ENCODE measurements at places on chromosomes 2 and 18.

- H3K36me3 ChIP-seq, result peaks cover 4% of the 10 kb centered on the region
- H3K27me3 ChIP-seq, result no peaks in the 10 kb centered on the region
- DNase-seq, result no peak
- no peaks in the 10 kb centered on the region for H3K4me1 ChIP-seq
- no peak overlapping the region for H3K4me3 ChIP-seq
- no peak overlapping the region for H3K27ac ChIP-seq
Observed at GRCh38 chr18:69839497-69839896, 108.2 kb downstream of the CD226 start.

GRCh38 chr2:42001711-42002201, 46.1 kb upstream of the PKDCC start:
- no peak overlapping the region for H3K4me3 ChIP-seq
- no peaks in the 10 kb centered on the region for H3K4me1 ChIP-seq
- H3K36me3 ChIP-seq, result no peaks in the 10 kb centered on the region
- H3K27me3 ChIP-seq, result peaks cover 12% of the 10 kb centered on the region
- DNase-seq, result no peak
- no peak overlapping the region for H3K27ac ChIP-seq

DNA sequence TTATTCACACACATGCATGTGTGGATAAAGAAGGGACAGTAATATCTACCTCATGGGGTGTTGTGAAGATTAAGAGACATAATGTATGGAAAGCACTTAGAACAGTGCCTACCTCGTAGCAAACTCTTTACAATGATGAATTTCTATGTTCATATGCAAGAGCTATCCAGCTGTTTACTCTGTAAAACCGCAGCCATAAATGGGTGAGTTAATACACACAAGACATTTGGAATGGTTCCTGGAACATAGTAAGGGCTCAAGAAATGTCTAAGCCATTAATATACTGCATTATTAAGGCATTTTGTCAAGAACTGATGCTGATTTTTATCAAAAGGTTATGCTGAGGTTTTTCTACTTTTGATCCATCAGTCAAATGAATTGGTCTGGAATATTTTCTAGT, 1076.2 kb downstream of the TSN start:
- no peak overlapping the region for H3K27ac ChIP-seq
- H3K27me3 ChIP-seq, result no peaks in the 10 kb centered on the region
- no peak for DNase-seq
- no peak overlapping the region for H3K4me3 ChIP-seq

- no peak overlapping the region for H3K27ac ChIP-seq
- H3K27me3 ChIP-seq, result no peaks in the 10 kb centered on the region
- DNase-seq, result no peak
Observed at GRCh38 chr2:122749405-122749804, 994.0 kb downstream of the TSN start.

GRCh38 chr2:102437122-102437521, 14.2 kb downstream of the IL18RAP start:
- no peak overlapping the region for H3K4me3 ChIP-seq
- peaks cover 19% of the 10 kb centered on the region for H3K36me3 ChIP-seq
- no peak for DNase-seq
- no peak overlapping the region for H3K27ac ChIP-seq
- H3K27me3 ChIP-seq, result no peaks in the 10 kb centered on the region

DNA sequence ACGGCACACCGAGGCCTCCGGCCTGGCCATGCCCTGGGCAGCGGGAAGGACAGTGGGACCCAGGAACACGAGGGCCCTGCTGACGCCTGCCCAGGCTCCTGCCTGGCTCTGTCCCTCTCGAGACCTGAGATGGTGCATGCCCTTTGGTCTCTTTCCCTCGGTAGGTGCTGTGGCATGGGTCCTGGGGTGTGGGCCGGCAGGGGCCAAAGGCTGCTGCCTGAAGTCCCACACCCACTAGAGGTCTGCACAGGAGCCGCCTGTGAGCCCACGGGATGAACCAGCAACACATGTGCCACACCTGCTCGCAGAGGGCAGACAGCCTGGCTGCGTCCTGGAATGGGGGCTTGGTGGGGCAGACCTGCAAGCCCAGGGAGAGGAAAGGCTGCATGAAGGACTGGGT, 73.3 kb downstream of the NDUFA10 start:
- H3K4me1 ChIP-seq, result no peaks in the 10 kb centered on the region
- no peak for DNase-seq
- H3K27ac ChIP-seq, result no peak overlapping the region

DNA sequence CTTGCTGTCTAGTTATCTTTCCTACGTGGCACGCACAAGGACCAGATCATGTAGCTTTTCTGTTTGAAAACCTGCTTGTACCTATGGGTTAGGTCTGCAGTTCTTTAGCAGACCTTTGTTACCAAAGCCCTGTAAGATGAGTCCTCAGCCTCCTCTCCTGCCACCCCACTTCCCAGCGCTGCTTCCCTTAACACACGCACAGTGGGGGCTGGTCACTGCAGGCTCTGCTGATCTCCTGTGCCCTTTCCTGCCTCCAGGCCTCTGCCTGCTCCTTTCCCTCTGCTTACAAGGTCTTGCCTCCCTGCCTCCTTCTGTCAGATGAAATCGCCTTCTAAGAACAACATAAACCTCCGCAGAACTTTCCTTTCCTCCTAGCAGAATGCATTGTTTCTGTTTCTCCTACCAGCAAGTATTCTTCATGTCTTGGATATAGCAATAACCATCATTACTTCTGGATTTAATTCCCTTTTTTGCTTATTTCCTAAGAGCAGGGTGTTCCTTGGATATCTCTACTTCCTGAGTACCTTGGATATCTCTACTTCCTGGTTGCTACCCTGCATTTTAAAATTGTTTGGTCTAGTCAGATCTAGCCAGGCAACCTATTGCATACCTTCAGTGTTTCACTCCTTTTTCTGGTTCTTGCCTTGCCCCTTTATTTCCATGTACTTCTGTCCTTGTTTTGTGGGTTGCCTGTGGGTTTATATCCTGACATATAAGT, 159.6 kb upstream of the ALPP start:
- no peak overlapping the region for H3K4me3 ChIP-seq
- no peaks in the 10 kb centered on the region for H3K27me3 ChIP-seq
- H3K36me3 ChIP-seq, result peaks cover 2% of the 10 kb centered on the region

DNA sequence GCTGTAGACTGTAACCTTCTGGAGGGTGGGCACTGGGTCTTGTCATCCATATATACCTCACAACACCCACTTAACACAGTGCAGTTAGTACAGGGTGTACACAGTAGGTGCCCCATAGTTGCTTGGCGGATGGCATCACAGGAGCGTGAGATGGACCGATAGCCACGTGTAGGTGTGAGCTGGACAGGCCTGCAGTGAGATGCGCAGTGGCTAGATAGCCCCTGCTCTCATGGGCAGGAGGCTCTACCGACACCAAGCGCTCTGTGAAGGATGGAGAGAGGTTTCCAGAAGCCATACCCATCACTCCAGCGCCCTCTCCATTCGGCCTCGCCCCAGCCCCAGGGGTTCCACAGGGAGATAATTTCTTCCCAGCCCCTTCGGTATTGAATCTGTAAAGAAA, 49.5 kb downstream of the CAPN13 start:
- no peaks in the 10 kb centered on the region for H3K4me1 ChIP-seq
- H3K27ac ChIP-seq, result no peak overlapping the region
- no peak overlapping the region for H3K4me3 ChIP-seq

GRCh38 chr2:217079165-217079564, 219.3 kb upstream of the TNP1 start:
- no peak for DNase-seq
- H3K4me3 ChIP-seq, result no peak overlapping the region
- no peaks in the 10 kb centered on the region for H3K36me3 ChIP-seq
- no peak overlapping the region for H3K27ac ChIP-seq
- peaks cover 2% of the 10 kb centered on the region for H3K27me3 ChIP-seq

DNA sequence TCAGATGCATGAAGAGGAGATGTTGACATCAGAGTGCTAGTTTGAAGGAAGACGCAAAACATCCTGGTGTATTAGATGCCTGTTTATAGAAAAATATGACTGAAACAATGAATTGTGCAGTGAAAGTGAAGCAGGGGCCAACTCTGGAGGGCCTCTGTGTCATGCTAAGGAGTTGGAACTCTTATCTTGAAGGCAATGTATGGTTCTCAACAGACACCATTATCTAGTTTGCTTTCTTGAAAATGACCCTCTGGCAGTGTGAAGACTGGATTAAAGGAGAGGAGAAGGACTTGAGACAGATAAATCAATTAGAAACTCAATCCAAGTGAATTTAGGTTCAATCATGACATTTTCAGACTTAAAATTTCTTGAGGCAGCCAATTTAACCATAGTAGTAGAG, 63.1 kb downstream of the ITGA4 start:
- no peaks in the 10 kb centered on the region for H3K27me3 ChIP-seq
- H3K36me3 ChIP-seq, result peaks cover 62% of the 10 kb centered on the region
- H3K4me1 ChIP-seq, result peaks cover 27% of the 10 kb centered on the region
- H3K4me3 ChIP-seq, result no peak overlapping the region
- DNase-seq, result no peak

DNA sequence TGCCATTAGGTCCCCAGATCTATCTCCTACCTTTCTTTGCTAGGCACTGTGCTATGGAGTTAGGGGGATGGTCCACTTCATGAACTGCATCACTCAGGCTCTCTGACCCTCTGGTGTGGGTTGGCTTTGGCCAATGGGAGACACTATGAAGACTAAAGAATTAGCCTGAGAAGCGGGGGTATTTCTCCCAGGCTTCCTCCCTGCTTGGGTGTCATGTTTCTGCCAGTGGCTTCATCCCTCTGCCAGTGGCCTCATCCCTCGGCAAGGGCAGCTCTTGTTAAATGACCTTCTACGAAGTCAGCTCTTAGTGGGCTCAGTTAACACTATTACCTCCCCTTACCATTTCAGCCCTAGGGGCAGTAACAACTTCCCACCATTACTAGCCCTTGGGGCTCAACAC, 41.9 kb upstream of the EPB41L3 start:
- H3K27me3 ChIP-seq, result peaks cover 4% of the 10 kb centered on the region
- no peak overlapping the region for H3K27ac ChIP-seq
- H3K4me3 ChIP-seq, result no peak overlapping the region
- DNase-seq, result no peak
- H3K36me3 ChIP-seq, result no peaks in the 10 kb centered on the region
- H3K4me1 ChIP-seq, result no peaks in the 10 kb centered on the region

DNA sequence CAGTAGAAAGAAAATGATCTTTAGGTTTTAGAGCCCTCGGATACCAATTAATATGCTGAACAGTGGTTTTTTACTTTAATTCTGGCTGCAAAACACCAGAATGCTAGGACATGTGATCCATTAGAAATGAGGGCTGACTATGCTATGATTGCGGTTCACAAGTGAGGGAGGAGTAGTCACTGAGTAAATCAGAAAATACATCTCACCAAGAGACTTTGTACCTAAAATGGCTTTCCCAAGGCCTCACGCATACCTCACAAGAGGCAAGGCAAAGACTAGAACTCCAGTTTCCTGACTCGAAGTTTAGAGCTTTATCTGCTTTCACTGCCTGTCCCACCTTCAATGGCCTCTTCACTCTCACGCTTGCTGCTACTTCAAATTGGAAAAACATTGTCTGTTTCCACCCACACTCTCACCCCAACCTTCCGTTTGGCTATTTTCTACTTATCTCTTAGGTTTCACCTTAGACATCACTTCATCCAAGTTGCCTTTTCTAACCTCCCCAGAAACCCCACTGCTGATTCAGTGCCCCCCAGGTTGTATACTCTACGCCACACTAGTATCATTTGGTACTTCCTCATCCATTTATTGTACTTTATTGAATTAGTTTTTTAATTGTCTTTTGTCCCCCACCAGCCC, 5.1 kb upstream of the MBD2 start:
- H3K4me3 ChIP-seq, result no peak overlapping the region
- DNase-seq, result no peak
- H3K27me3 ChIP-seq, result no peaks in the 10 kb centered on the region
- no peaks in the 10 kb centered on the region for H3K36me3 ChIP-seq
- no peak overlapping the region for H3K27ac ChIP-seq

- no peaks in the 10 kb centered on the region for H3K4me1 ChIP-seq
- H3K27me3 ChIP-seq, result no peaks in the 10 kb centered on the region
- H3K4me3 ChIP-seq, result no peak overlapping the region
- H3K27ac ChIP-seq, result no peak overlapping the region
- H3K36me3 ChIP-seq, result no peaks in the 10 kb centered on the region
Observed at GRCh38 chr2:54240515-54241469, 15.2 kb downstream of the TSPYL6 start.

DNA sequence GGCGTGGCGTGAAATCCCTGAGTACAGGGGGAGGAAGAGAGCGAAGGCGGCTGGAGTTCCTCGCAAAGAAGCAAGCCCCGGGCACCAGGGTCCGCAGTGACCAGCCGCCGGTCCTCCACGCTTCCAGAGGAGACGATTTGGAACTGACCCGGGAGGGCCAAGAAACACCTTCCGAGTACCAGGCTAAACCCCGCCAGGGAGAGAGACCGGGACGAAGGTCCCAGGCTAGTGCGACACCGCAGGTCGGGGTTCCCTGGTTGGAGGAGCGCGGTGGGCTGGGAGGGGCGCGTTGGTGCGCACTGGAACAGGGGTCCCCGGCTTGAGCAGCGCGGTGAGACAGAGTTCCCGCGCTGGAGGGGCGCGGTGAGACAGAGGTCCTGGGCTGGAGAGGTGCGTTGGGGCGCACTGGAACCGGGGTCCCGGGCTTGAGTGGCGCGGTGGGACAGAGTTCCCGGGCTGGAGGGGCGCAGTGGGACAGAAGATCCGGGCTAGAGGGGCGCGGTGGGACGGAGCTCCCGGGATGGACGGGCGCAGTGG, 901 bp downstream of the WDFY1 start:
- peak overlapping the region; percentile 95 for H3K4me3 ChIP-seq
- peak; percentile 47 for DNase-seq
- peaks cover 62% of the 10 kb centered on the region for H3K4me1 ChIP-seq

DNA sequence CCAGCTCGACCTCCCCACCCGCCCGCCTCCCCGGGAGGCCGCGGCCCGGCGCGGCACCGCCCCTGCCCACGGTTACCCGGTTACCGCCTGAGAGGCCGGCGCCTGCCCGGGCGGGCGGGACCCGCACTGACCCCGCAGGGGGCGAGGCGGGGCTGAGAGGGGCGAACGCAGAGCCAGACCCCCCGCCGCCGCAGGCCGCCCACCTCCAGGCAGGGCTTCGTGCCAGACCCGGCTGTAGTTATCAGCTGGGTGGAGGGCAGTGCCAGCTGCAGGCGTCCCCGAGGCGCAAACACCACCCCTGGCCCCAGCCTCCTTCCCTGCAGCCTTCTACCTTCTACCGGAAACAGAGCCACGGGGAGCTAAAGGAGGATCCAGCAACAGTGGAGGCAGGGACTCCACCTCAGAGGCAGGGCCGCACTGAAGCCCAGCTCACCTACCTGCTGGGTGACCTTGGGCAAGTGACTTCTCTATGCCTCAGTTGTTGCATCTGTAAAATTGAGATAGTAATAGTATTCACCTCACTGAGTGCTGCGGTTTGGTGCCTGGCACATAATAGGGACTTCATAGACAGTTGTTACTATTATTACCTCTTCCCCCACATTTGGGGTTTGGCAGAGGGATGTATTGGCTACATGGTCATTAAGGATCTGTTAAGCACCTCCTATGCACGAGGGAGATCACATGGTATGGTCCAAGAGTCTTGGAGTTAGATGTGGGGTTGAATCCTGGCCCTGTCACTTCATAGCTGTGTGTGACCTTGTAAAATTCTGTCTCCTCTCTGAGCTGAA, 231.6 kb upstream of the SMAD2 start:
- H3K36me3 ChIP-seq, result no peaks in the 10 kb centered on the region
- H3K27me3 ChIP-seq, result peaks cover 29% of the 10 kb centered on the region
- H3K4me1 ChIP-seq, result peaks cover 6% of the 10 kb centered on the region
- peak; percentile 10 for DNase-seq

- no peak overlapping the region for H3K4me3 ChIP-seq
- peaks cover 80% of the 10 kb centered on the region for H3K4me1 ChIP-seq
- H3K36me3 ChIP-seq, result peaks cover 73% of the 10 kb centered on the region
- H3K27ac ChIP-seq, result peak overlapping the region; percentile 37
Observed at GRCh38 chr2:207149249-207150213, 16.2 kb downstream of the KLF7 start.

All from activated CD4-positive, alpha-beta T cell treated with anti-CD3 and anti-CD28 coated beads, Interleukin-2, amount 10 ng/mL, durations not matched to agents 7 days and 5 days (primary cell).